ENCODE measurements at places on chromosomes 12 and 14. TPM values are rescaled to one million over a fixed set of nuclear protein-coding genes. Genes with fewer than 3 reads are reported as not detected.

DNA sequence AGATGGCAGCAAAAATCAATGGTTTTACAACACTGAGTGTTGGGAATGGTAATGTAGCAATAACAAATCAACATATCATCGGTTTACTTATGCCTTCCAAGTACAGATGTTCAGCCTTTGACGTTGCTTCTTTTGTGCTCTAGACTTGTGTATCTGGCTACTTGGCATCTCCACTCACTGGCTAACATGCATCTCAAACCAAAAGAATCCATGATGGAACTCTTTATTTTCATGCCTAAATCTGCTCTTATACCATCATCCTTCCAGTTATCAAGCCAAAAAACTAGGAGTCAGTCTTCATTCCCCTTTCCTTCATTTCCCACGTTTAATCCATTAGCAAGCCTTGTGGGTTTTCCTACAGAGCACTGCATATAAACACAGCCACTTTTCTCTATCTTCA lies 89.2 kb upstream of the USP44 start:
- no peak overlapping the region for H3K4me3 ChIP-seq
- no peak for DNase-seq
- H3K27me3 ChIP-seq, result no peaks in the 10 kb centered on the region
- no peak overlapping the region for H3K27ac ChIP-seq

GRCh38 chr12:10612984-10613348 lies 443 bp downstream of the MAGOHB start:
- no peaks in the 10 kb centered on the region for H3K27me3 ChIP-seq
- peaks cover 7% of the 10 kb centered on the region for H3K4me1 ChIP-seq
- H3K36me3 ChIP-seq, result no peaks in the 10 kb centered on the region
- DNase-seq, result no peak

GRCh38 chr14:105252552-105253328 lies 4.4 kb downstream of the BTBD6 start:
- peaks cover 11% of the 10 kb centered on the region for H3K36me3 ChIP-seq
- DNase-seq, result no peak
- no peak overlapping the region for H3K4me3 ChIP-seq

GRCh38 chr14:105064721-105065143 lies 498 bp downstream of the GPR132 start:
- DNase-seq, result no peak
- H3K4me3 ChIP-seq, result peak overlapping the region; percentile 59
- no peaks in the 10 kb centered on the region for H3K27me3 ChIP-seq
- peaks cover 4% of the 10 kb centered on the region for H3K4me1 ChIP-seq
- H3K27ac ChIP-seq, result peak overlapping the region; percentile 23
- H3K36me3 ChIP-seq, result no peaks in the 10 kb centered on the region

DNA sequence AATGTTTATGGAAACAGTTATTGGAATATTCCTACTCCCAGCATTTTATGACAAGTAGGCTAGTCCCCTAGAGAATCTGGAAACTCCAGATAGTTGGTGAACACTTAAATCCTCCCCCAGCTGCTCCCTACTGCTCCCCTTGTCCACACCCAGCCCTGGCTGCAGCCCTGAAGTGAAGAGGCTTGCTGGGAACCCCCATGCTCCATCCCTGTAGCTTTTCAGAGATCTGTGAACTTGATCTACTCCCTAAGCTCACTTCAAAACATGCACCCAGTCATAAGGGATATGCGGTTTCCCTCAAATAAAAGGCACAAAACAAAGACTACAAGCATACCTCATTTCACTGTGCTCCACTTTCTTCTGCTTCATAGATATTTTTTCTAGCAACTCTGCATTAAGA lies 33.2 kb downstream of the EGLN3 start:
- H3K36me3 ChIP-seq, result no peaks in the 10 kb centered on the region
- DNase-seq, result no peak
- no peaks in the 10 kb centered on the region for H3K27me3 ChIP-seq

DNA sequence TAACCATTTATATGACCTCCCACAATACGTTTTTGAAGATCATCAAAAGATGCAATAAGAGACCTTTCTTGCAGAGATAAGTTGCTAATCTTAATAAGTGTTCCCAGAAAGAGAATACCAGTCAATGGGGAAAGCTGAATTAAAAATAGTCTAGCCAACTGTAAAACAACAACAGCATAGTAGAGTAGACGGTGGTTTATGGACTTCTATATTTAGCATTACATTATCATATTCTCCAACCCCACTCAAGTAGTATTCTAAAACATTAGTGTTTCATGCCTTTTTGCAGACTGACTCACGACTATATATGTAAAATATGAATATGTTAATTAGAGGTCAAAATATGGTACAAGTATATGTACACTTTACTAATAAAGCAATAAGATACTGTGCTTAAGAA lies 218.9 kb downstream of the MED13L start:
- no peaks in the 10 kb centered on the region for H3K36me3 ChIP-seq
- H3K27ac ChIP-seq, result no peak overlapping the region
- H3K4me3 ChIP-seq, result no peak overlapping the region
- no peak for DNase-seq
- no peaks in the 10 kb centered on the region for H3K27me3 ChIP-seq
- peaks cover 32% of the 10 kb centered on the region for H3K4me1 ChIP-seq

GRCh38 chr12:124240493-124240892 lies 54.4 kb upstream of the RFLNA start:
- H3K4me1 ChIP-seq, result no peaks in the 10 kb centered on the region
- no peak overlapping the region for H3K27ac ChIP-seq

- no peak for DNase-seq
- H3K27ac ChIP-seq, result no peak overlapping the region
- no peak overlapping the region for H3K4me3 ChIP-seq
- H3K4me1 ChIP-seq, result peaks cover 8% of the 10 kb centered on the region
These were observed 231.2 kb upstream of the PLEKHG7 start for GRCh38 chr12:92471551-92471950.

DNA sequence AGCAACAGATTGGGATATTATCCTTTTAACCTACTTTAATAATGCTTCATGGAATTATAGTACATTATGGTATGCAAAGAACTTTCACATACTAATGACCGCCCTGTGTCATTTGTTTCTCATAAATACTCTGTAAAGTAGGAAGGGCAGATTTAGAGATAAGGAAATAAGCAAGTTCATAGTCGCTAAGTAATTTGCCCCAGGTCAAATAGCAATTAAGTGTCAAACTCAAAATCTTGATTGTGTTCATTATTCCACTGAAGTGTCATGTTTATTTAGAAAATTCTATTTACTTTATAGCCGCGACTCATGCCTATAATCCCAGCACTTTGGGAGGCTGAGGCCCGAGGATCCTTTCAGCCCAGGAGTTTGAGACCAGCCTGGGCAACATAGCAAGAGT lies 98.7 kb upstream of the ATF1 start:
- no peaks in the 10 kb centered on the region for H3K4me1 ChIP-seq
- H3K36me3 ChIP-seq, result no peaks in the 10 kb centered on the region
- no peaks in the 10 kb centered on the region for H3K27me3 ChIP-seq
- no peak for DNase-seq

- no peak overlapping the region for H3K27ac ChIP-seq
- H3K4me3 ChIP-seq, result no peak overlapping the region
- no peaks in the 10 kb centered on the region for H3K36me3 ChIP-seq
- no peaks in the 10 kb centered on the region for H3K27me3 ChIP-seq
These were observed 25.5 kb upstream of the GSC start for GRCh38 chr14:94795372-94795771.

DNA sequence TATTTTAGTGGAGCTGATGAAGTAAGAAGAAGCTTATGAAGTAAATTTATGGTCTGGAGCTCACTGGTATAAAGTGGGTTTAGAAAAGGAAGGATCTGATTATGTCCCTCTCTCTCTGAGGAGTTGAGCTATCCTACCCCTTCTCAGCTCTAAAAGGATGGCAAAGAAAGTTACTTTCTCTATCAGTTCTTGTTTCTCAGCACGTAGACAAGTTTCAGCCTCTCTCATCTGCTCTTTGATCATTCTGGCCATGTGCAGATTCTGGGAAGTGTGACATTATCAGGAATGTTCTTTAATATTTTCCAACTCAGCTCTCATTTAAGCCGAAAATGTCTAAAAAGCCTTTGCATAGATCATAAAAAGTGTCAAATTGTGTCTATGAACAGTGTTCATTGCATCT lies 5.8 kb upstream of the EGLN3 start:
- H3K27ac ChIP-seq, result no peak overlapping the region
- H3K36me3 ChIP-seq, result no peaks in the 10 kb centered on the region
- no peak for DNase-seq
- no peaks in the 10 kb centered on the region for H3K27me3 ChIP-seq
- H3K4me3 ChIP-seq, result no peak overlapping the region
- H3K4me1 ChIP-seq, result peaks cover 2% of the 10 kb centered on the region

DNA sequence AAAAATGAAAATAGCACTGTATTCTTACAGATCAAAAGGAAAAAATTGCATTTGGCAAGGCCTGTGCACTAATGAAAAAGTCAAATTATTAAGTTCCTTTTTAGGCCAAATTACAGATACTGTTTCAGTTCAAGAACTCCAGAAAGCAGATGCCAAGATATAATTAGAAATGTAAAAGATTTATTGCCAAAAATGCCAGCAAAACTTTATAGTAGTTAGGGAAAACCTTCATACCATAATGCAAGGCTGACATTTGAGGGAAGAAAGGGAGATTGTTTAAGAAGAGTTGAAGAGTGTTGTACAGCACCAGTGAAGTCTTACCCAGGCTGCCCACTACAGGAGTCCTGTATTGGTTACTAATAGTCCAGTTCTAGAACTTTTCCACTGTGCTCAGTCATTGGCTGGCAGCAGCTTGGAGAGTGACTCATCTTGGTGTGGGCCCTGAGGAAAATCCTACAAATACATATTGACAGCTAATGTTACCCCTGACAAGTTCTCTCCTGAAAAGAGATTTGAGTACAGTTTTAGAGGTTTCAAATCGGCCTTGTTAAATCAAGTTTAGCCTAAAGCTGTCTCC lies 600.4 kb downstream of the C12orf50 start:
- H3K4me1 ChIP-seq, result no peaks in the 10 kb centered on the region
- no peak overlapping the region for H3K27ac ChIP-seq
- H3K27me3 ChIP-seq, result no peaks in the 10 kb centered on the region
- no peak for DNase-seq
- no peaks in the 10 kb centered on the region for H3K36me3 ChIP-seq

DNA sequence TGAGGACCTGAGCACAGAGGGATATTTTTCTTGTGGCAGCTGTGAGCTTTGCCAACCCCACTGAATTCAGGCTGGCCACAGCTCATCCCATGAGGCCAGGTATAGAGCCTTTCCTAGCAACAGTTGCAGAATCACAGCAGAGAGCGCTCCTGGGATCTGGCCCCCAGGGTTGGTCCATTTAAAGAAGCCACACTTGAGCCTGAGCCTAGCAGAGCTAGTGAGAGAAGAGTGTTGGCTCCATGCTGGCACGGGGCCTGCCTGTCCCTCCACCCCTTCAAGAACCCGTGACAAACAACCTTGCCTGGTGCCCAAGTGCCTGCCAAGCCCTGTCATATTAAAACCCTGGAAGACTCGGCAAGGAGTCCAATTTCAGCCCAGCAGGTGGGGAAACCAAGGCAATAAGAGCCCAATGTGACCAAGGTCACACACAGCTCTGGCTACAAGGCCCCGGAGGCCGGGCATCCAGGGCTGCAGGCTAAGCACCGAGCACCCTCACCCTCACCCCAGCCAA lies 91.6 kb downstream of the LRRC74A start:
- peak overlapping the region; percentile 97 for H3K27ac ChIP-seq
- DNase-seq, result no peak
- peaks cover 43% of the 10 kb centered on the region for H3K4me1 ChIP-seq
- peak overlapping the region; percentile 51 for H3K4me3 ChIP-seq
- no peaks in the 10 kb centered on the region for H3K36me3 ChIP-seq

- no peaks in the 10 kb centered on the region for H3K27me3 ChIP-seq
- no peak overlapping the region for H3K27ac ChIP-seq
- H3K4me1 ChIP-seq, result no peaks in the 10 kb centered on the region
- H3K4me3 ChIP-seq, result no peak overlapping the region
- DNase-seq, result no peak
These were observed 14.5 kb downstream of the SLC8B1 start for GRCh38 chr12:113320401-113320800.

DNA sequence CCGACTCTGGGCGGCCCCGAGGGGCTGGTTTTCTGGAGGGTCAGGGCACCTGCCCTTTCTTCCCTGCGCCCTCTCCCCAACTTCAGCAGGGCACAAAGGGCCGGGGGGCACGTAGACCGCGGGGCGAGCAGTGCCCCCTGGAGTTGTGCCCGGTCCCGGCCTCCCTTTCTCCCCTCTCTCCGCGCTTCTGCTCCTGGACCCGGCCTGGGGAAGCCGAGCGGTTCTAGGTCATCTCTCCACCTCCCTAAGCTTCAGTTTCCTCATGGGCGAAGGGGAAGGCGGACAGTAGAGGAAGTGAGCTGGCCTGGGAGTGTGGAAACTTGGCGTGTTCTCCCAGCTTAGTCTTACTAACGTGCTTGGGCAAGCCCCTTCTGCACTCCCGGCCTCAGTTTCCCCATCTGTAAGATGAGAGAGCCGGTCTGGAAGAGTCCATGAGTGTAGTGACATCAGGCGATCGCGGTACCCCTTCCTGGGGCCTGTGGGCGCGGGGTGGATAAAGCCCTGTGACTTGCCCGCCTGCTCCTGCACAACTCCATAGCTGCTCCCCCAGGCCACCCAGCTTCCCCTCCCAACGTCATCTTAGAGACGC lies 158.6 kb upstream of the PARP11 start:
- no peaks in the 10 kb centered on the region for H3K27me3 ChIP-seq
- peak overlapping the region; percentile 71 for H3K4me3 ChIP-seq
- H3K36me3 ChIP-seq, result no peaks in the 10 kb centered on the region
- DNase-seq, result no peak
- H3K4me1 ChIP-seq, result peaks cover 14% of the 10 kb centered on the region
- peak overlapping the region; percentile 38 for H3K27ac ChIP-seq

DNA sequence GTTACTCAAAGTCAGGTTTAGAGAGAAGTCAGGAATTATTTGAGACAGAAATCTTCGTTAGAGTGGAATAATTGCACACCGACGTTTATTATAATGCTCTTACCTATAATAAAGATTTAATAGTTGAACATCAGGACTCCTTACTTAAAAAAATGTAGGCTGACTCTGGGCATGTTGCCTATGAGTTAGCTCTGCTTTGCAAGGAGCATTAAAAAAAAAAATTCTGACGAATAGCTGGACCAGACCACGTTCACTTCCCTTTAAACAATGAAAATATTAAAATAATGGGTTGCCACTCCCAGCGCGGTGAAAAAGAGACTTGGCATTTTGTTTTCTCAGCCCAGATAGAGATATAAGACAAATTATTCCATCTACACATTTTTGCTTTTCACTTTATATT lies 574 bp upstream of the FANCM start:
- no peak for DNase-seq
- H3K27ac ChIP-seq, result peak overlapping the region; percentile 88
- peak overlapping the region; percentile 85 for H3K4me3 ChIP-seq
- no peaks in the 10 kb centered on the region for H3K36me3 ChIP-seq
- H3K4me1 ChIP-seq, result peaks cover 10% of the 10 kb centered on the region
- H3K27me3 ChIP-seq, result no peaks in the 10 kb centered on the region

Gene METTL17
- total RNA-seq, result 141 TPM

Gene DNAJC22
- total RNA-seq, result 1.5 TPM

Gene TAS2R31
- 2.7 TPM for total RNA-seq

Gene ASB2
- total RNA-seq, result 48.3 TPM

Gene CIROP
- 1.1 TPM for total RNA-seq

Gene FAM90A1
- not detected for total RNA-seq

Gene SYT1
- 1.3 TPM for total RNA-seq

Gene NTF3
- 9.9 TPM for total RNA-seq

Gene TBC1D30
- 7.6 TPM for total RNA-seq

Gene PMEL
- not detected for total RNA-seq

All from thoracic aorta (tissue), 2 donors.